Neural progenitor cell (in vitro differentiated cells): ENCODE measurements at places on chromosomes 1 and 21. TPM values are rescaled to one million over a fixed set of nuclear protein-coding genes. Genes with fewer than 3 reads are reported as not detected.

DNA sequence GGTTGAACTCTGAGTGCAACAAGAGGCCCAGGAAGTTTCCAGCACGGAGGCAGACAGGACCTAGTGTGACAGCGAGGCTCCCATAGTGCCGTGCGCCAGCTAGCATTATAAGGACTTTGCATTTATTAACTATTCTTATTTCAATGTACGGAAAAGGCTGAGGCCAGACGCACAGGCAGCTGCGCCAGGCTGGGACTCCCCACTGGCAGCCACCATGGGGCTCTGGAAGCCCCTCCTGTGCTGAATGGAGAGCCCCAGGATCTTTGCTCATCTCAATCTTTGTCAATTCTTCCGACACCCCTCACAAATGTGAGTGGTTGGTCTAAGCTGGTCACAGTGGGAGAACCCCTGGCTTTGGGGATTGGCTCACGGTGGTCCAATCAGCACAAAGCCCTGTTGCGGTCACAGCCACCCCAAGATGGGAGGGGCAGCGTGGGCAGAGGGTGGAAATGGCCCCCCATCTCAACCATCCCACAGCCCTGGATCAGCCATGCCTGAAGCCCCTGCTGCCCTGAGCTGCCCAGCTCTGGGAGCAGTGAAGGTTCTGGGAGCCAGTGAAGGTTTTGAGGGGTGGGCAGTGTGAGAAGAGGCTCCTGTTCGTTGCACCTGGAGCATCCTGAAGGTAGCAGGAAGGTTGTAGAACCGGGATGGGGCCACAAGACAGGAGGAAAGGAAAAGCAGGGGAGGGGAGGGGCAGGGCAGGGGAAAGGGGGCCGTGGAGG lies 59.5 kb upstream of the ADARB1 start:
- no peak for DNase-seq

DNA sequence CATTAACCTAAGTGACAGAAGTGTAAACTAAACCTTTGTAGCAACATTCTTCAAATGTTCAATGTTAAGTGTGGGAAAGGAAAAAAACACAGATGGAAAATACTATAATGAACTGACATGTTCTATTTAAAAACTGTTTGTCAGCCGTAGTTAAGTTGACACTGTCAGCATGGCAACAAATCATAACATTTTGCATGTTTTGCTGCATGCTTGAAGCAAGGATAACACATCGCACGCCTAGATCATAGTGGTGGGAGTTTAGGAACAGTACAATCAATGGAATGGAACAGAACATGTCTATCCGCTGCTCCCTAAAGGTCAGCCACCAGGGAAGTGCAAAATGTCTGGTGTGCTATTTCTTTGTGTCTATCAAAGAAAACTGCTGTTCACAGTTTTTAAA lies 62.5 kb upstream of the ESRRG start:
- no peak for DNase-seq

ANGPTL1 gene
- not detected in 2 replicates for total RNA-seq

GPA33 gene
- 0.52 and 0.90 TPM in 2 replicates for total RNA-seq

DNA sequence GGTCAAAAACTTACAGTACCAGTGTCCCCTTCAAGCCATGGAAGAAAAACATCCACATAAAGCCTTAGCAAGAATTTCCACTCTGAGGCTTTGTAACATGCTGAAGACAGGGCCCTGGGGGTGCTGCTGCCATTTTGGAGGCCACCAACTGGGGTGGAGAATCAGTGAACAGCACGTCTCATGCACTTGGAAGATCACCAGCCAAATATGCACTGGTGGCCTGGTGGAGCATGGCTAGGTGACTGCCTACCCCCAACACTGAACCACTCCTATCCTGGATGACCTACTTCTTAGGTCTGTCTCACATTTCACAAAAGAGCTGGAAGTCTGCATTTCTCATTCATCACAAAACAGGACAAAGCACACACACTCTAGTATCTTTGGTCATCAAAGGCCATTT lies 126.4 kb downstream of the COL24A1 start:
- DNase-seq, result no peak

GRCh38 chr1:190320952-190321351 lies 156.7 kb downstream of the BRINP3 start:
- DNase-seq, result peak; percentile 34

DNA sequence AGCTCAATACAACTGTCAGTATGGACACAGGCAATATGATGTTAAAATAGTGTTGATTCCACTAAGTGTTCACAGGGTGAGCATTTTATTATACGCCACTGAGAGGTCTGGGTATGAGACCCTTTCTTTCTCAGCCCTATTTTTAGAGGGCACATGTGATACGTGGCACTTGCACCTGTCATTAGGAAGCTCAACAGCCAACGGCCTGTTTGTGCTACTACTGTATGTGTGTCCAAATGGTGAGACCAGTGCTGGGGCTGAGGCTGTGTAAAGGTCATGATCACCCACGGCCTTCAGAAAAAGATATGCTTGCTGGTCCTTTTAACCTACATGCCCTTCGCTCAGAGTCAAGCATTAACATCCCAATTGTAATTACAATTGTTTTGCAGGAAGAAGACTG lies 176.2 kb downstream of the DUSP10 start:
- no peak for DNase-seq

NTMT2 gene
- not detected in 2 replicates for total RNA-seq

DNA sequence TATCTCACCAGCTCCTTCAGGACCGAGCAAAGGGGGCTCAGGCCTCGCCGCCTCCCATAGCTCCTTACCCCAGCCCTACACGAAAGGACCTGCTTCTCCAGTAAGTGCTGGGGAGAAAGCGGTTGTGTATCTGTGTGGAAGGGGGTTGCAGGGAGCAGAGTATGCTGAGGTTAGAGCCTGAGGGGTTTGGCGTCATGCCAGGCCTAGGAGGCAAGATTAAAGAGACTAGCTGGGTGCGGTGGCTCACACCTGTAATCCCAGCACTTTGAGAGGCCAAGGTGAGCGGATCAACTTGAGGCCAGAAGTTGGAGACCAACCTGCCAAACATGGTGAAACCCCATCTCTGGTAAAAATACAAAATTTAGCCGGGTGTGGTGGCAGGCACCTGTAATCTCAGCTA lies 14.1 kb upstream of the RASSF5 start:
- no peak for DNase-seq

- no peak for DNase-seq
Measured at GRCh38 chr21:34795548-34796180, 126.9 kb downstream of the CLIC6 start.

CFAP107 gene
- total RNA-seq, result not detected in 2 replicates

DNA sequence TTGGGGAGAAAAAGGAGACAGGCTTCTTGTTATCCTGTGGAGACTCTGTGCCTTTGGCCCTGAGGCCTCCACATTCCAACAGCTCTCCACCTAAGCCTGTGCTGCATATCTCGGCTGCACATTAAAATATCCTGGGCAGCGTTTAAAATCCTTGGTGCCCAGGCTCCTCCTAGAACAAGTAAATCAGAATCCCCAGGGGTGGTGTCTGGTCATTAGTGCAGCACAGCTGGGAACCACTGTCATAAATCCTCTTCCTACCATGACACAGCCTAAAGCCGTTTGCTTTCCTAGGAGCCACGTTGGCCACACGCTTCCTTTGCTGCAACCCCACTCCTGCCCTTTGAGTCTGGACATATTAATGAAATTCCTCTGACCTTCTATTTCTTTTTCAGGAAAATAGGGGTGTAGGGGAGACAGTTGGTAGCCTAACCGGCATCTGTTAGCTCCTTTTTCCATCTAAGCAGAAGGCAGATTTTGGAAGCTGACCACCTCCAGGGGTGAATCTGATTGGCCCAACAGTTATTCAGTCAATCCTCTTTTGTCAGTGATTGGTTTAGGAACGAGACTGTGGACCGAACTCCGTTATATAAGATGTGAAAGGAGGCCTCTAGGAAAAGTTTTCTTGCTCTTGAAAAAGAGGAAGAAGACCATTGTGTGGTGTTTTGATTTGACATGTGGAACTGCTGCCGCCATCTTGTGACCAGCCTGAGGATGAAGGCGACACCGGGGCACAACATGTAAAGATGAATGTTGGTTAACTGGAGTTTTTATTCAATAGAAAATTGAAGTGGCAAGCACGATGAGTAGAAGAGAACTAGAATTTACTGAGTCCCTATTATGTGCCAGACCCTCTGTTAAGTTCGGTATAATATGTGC lies 41.9 kb downstream of the JUN start:
- DNase-seq, result no peak

DNA sequence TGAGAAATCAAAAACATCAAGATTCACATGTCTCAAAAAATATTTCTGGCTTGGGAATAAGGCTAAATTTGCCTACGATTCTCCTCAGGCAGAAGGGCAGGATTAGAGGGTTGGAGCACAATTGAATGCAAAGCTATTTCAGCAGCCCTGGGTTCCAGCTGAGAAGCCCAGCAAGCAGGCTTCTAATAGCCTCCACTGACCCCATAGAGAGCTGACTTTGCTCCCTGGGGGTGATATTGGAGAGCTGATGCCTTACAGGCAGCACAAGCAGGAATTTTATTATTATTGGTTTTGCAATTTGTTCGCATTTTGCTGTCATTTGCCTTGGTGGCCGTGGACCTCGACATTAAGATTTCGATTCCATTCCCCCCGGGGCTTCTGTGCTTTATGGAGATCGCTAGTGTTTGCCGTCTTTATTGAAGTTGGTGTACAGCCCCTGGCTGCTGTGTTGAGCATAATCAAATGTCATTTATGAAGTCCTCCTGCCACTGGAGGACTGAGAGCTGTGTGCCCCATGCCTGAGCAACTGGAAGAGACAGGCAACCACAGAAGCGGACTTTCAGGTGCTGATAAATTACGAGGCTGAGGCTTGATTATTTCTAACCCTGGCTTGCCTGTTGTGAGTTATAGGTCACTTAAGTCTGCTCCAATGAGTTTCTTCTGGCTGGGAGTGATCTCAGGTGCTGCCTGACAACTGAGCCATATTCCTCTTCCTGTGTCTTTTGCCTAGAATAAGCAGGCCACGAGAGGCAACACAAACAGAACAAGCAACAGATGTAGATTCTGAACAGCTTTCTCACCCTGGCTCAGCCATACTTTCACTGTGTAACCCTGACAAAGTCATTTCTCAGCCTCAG lies 518.4 kb upstream of the CAMK1G start:
- peak; percentile 57 for DNase-seq

C8B gene
- not detected in 2 replicates for total RNA-seq

DNA sequence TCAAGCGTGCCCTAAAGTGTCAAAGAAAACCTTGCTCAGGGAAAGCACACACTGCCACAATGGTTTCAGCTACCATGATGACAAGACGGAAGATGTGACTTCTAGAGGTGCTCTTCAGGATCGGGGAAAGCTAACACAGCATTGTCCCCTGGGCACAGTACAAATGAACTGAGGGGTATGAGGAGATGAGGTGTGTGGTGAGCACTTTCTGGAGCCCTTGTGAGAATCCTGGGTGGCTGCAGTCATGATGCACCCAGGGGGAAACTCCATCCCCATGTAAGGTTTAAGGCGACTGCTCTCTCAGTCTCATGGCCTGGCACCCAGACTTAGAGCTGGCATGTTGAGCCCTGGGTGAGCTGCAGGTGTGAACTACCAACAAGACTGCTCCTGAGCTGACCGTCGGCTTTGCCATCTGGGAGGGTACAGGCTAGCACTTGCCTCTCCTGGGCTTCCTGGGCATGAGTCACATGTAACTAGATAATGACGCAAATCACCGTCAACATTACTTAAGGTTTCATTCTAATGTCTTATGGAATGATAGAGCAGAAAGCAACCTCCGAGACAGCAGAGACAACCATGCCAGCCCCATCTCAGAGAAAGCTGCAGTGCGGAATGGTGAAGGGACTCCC lies 144.6 kb downstream of the CLIC6 start:
- DNase-seq, result no peak

DNA sequence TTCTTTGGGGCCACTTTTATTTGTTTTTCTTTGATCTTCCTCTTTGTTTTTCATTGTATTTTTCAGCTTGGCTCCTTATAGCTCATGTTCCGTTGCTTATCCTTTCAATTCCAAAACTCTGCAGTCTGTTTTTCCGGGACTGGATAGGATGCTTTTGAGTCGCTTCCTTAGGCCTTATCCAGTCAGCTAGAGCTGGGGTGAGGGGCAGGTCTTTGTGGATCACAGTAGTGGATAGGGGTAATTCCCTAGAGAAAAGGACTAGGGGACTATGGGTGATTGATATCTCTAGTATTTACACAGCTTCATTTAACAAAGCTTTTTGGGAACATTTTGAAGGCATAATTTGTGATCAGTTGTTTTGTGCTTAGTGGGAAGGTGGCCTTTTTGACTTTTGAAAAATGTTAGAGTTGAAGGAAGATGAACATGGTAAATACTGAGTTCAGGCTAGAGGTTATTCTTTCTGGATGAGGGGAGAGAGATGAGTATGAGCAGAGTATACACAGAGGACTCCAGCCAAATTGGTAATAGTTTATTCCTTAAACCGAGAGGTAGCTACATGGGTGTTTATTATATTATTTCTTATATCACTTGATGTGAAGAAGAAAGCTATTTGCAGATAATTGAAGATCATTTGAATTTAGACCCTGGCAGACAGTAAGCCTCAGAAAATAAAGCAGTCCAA lies 22.5 kb downstream of the CEP350 start:
- peak; percentile 47 for DNase-seq

DNA sequence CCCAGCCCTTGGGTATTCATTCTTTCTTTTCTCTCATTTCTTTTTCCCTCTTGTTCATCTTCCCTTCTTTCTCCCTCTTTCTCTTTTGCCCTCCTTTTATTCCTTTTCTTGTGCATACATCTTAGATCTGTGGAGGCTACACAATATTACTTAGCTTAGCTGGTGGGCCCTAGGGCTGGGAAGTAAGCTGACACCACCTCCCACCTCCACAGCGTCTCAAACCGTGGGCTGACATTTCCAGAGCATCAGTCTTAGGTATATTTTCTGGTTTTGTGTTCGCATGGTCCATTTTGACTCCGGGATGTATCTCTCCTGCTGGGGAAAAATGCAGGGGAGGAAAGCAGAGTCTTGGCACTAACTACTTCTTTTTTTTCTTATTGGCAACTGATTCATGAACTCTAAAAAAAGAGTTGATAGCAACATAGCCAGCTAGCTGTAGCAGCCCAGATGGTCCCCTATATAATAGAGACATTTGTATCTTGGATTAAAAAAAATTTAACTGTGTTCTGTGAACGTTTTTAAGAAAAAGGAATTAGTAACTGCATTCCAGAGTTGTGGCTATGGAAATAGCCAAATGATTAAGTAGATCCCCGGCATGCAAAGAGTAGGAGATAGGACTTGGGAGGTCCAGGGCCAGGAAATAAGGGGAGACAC lies 15.5 kb downstream of the CNIH3 start:
- no peak for DNase-seq

DNA sequence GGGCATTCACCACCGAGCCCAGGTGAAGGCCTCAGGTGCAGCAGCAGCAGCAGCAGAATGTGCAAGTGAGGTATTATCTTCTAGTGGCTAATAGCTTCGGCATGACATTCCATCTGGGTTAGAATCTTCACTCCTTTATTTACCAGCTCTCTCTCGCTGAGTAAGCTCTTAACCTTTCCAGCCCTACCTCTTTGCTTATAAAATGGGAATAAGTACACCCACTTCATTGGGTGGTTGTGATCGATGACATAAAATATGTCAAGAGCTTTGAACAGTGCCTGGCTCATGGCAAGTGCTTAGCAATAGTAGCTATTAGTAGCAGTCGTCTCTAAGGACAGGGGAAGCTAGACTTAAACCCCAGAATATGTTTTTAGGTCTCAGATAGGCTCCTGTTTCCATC lies 149.5 kb downstream of the NOS1AP start:
- no peak for DNase-seq
